Activated naive CD8-positive, alpha-beta T cell treated with anti-CD3 and anti-CD28 coated beads for 36 hours (primary cell): ENCODE measurements at places on chromosomes 3 and 15. TPM values are rescaled to one million over a fixed set of nuclear protein-coding genes. Genes with fewer than 3 reads are reported as not detected.

The GABRG3 gene
- not detected for total RNA-seq

The ADAMTS17 gene
- total RNA-seq, result 3.6 TPM

The SPTSSB gene
- total RNA-seq, result not detected

The GP9 gene
- not detected for total RNA-seq

The NR1I2 gene
- total RNA-seq, result 1.2 TPM

The CACNA1D gene
- total RNA-seq, result not detected

The BCL2A1 gene
- 91.4 TPM for total RNA-seq

The LHFPL4 gene
- total RNA-seq, result not detected

The WHAMM gene
- 7.6 TPM for total RNA-seq

The EFCC1 gene
- total RNA-seq, result 0.18 TPM

The CIAO2A gene
- 95.2 TPM for total RNA-seq

The TCF12 gene
- 59.4 TPM for total RNA-seq

The POPDC2 gene
- 1.6 TPM for total RNA-seq

The IMPG2 gene
- total RNA-seq, result 0.12 TPM

The ASB14 gene
- total RNA-seq, result not detected

The ACOX2 gene
- not detected for total RNA-seq

The LRRC31 gene
- total RNA-seq, result not detected

The GUCA1C gene
- total RNA-seq, result not detected

The GP5 gene
- 0.80 TPM for total RNA-seq

The ITIH1 gene
- total RNA-seq, result not detected

The C3orf85 gene
- total RNA-seq, result not detected

The RASGRP1 gene
- total RNA-seq, result 42.7 TPM

The MYL3 gene
- total RNA-seq, result not detected

The HMG20A gene
- 47.1 TPM for total RNA-seq

The IL20RB gene
- 1.1 TPM for total RNA-seq

The GREM1 gene
- total RNA-seq, result not detected

The SLC6A20 gene
- total RNA-seq, result not detected

The SCAMP5 gene
- 0.58 TPM for total RNA-seq

The GOLGA6L1 gene
- total RNA-seq, result not detected

The EPHA3 gene
- 0.20 TPM for total RNA-seq

The TMEM212 gene
- total RNA-seq, result not detected

The ANKRD63 gene
- total RNA-seq, result not detected

The HCN4 gene
- total RNA-seq, result not detected

The RAB6B gene
- 0.29 TPM for total RNA-seq

The DCLK3 gene
- 0.10 TPM for total RNA-seq

The ABI3BP gene
- total RNA-seq, result 0.12 TPM

The APOD gene
- total RNA-seq, result not detected

The LRRIQ4 gene
- 0.49 TPM for total RNA-seq

The PLA2G4B gene
- total RNA-seq, result 2.1 TPM

The CLDN1 gene
- total RNA-seq, result 0.10 TPM

The KBTBD12 gene
- not detected for total RNA-seq

The NR2E3 gene
- not detected for total RNA-seq
